ENCODE measurements at places on chromosomes 5 and 9. TPM values are rescaled to one million over a fixed set of nuclear protein-coding genes. Genes with fewer than 3 reads are reported as not detected.

BTNL3 gene
- 0.07 TPM for polyA plus RNA-seq

AK1 gene
- polyA plus RNA-seq = 50.7 TPM

FOXD4 gene
- polyA plus RNA-seq = 0.76 TPM

DNA sequence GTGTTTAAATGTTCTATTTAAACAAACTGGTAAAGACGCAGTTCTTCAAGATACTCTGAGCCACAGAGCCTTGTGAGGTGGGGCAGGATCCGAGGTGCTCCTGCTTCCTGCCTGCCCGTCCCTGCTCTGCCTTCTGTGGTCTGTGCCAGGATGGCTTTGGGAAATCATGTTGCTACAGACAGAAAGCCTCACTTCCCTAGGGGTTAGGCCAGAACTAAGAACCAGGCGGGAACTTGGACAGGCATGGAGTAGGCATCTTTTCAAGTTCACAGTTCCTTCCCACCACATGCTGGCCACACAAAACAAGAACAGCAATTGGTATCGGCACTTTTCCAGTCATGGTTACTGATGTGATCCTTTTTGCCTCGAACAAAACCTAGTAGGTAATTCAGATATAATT, 67.7 kb upstream of the SPOCK1 start:
- DNase-seq = no peak

DNA sequence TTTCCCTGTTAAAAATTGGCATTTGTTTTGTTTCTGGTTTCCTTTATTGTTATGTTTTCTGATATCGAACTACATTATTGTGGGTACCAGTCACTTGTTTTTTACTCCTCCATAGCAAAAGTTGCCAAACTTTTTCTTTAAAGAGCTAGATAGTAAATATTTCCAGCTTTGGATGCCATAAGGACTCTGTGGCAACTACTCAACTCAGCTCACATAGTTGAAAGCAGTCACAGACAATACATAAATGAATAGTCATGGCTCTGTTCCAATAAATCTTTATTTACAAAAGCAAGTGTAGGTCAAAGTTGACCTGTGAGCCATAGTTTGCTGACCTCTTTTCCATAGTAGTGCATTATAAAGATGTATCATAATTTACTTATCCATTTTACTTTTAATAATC, 305.0 kb downstream of the RASEF start:
- DNase-seq = no peak

- no peak for DNase-seq
Measured at GRCh38 chr5:172941067-172941516, 18.1 kb upstream of the RPL26L1 start.

- no peak for DNase-seq
Measured at GRCh38 chr9:77769246-77769645, 121.1 kb upstream of the GNA14 start.
